ENCODE measurements at places on chromosomes 3 and 15. TPM values are rescaled to one million over a fixed set of nuclear protein-coding genes. Genes with fewer than 3 reads are reported as not detected.

DNAH1 gene
- 13.9 TPM for total RNA-seq

MUC4 gene
- 0.26 TPM for total RNA-seq

MUC13 gene
- total RNA-seq: not detected

CYP1A2 gene
- not detected for total RNA-seq

FAM81A gene
- 2.5 TPM for total RNA-seq

GUCA1C gene
- total RNA-seq: not detected

LSMEM2 gene
- total RNA-seq: not detected

GNAI2 gene
- total RNA-seq: 509 TPM

CSPG4 gene
- total RNA-seq: 0.07 TPM

VPS8 gene
- total RNA-seq: 43.2 TPM

HEXA gene
- total RNA-seq: 92.1 TPM

SIN3A gene
- total RNA-seq: 111 TPM

PSTPIP1 gene
- 157 TPM for total RNA-seq

GALK2 gene
- total RNA-seq: 30.9 TPM

SERINC4 gene
- total RNA-seq: 0.20 TPM

ARHGAP31 gene
- total RNA-seq: 1.4 TPM

COL6A5 gene
- total RNA-seq: not detected

DNA sequence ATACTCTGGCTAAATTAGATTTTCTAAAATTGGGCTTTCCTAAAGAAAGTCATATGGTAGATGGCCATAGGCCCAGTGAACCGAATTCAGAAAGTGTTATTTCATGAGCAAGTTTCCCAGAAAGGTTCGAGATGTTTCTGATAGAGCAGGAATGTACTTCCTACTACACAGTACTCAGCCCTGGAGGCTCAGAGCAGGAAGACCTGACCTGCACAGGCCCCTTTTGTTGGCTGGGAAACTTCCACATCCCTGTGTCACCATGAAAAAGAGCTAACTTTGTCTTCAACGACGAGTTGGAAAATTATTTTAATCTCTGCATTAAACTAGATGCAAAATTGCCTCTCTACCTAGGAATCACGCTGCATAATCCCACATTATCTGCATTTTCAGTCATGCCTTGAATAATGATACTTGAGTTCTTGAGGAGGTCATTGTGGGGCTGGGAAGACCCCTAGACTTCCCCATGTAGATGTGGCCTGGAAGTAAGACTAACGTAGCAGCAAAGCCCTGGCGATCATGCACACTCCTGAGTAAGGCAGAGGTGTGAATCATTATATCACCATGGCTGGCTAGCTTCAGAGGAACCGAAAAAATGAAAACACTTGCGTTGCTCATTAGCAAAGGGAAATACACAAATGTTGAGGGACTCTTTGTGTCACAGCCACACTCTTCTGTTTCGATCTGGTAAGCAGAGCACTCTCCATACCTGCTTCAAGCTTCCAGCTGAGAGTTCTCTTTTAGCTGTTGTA, 47.1 kb downstream of the CMTM7 start:
- peak; percentile 56 for DNase-seq

- no peak for DNase-seq
Measured at GRCh38 chr3:120013481-120013880, 80.8 kb downstream of the GSK3B start.

- no peak for DNase-seq
Measured at GRCh38 chr15:33500432-33501195, 189.8 kb downstream of the RYR3 start.

DNA sequence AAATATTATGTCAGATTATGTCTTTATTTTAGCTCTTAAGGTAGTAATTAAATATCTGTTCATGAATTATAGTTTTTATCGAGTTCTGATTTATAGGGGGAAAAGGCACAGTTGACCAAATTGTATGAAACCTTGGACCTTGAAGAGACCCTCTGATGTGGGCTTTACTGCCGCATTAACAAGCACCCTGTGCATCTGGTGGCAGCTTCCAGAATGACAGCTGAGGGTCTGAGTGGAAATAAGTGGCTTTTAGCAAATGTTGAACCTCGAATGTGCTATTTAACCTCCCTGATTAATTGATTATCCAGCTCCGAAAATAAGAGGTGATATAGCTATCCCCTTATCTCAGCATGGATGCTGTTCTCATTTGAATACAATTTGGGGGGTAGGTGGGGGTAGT, 87.0 kb downstream of the TMEM108 start:
- no peak for DNase-seq

DNA sequence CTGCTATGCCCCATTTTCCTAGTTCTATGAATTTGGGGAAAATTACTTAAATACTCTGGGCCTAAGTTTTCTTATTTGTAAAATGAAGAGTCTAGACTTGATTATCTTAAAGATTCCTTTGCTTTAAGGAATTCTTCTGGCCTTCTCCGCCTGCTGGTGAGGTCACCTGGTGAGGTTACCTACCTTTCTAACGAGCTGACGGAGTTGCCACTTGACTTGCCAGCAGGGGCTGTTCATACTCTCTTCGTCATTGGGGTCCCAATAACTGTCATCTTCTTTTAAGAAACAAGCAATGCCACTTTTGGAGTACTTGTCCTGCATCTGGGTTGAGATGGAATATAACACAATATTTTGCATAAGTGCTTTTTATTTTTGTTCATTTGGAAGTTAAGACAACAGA, 8.6 kb downstream of the TNFSF10 start:
- DNase-seq: no peak

DNA sequence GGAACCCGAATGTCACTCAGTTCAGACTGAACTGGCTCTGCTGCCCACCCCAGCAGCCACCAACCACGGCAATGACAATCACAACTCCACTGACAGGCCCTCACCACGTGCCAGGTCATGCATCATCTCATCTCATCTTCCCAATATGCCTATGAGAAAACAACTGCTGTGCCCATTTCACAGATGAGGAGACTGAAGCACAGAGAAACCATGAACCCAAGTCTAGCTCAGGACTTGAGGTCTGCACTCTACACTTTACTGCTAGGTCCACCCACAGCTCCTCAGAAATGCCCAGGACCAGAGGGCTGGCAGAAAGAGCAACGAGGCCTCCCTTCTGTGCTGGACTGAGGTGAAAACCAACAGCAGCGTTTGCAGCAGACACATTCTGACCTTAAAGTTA, 99.2 kb upstream of the LINGO1 start:
- DNase-seq: no peak

- DNase-seq: no peak
Measured at GRCh38 chr15:80010131-80010673, 39.2 kb upstream of the BCL2A1 start.

- no peak for DNase-seq
Measured at GRCh38 chr15:56168394-56168793, 75.3 kb downstream of the RFX7 start.

DNA sequence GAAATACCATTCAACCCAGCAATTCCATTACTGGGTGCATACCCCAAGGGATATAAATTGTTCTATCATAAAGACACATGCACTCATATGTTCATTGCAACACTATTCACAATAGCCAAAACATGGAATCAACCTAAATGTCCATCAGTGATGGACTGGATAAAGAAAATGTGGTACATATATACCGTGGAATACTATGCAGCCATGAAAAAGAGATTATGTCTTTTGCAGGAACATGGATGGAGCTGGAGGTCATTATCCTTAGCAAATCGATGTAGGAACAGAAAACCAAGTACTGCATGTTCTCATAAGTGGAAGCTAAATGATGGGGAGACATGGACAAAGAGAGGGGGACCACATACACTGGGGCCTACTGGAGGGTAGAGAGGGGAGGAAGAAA, 5.5 kb upstream of the MYRIP start:
- DNase-seq: no peak

GRCh38 chr3:148974726-148975125, 16.6 kb upstream of the GYG1 start:
- DNase-seq: no peak

DNA sequence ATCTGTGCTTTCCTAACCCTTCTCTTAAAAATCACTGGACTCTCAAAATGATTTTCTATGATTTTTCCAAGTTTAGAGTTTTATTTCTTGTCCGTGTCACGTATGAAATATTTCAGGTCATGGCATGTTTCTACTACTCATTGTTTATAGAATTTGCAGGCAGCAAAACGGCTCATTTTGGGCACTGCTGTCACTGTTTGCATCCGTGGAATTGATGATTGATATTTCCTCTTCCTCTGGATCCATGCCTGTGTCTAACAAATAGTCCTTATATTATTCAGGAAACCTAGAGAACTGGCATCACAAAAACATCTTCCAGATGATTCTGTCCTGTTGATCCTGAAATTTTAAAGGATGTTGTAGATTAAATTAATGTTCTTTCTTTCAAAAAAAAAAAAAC, 47.6 kb downstream of the LARS2 start:
- no peak for DNase-seq

- DNase-seq: no peak
Measured at GRCh38 chr15:48144889-48145288, 24.1 kb downstream of the SLC24A5 start.

DNA sequence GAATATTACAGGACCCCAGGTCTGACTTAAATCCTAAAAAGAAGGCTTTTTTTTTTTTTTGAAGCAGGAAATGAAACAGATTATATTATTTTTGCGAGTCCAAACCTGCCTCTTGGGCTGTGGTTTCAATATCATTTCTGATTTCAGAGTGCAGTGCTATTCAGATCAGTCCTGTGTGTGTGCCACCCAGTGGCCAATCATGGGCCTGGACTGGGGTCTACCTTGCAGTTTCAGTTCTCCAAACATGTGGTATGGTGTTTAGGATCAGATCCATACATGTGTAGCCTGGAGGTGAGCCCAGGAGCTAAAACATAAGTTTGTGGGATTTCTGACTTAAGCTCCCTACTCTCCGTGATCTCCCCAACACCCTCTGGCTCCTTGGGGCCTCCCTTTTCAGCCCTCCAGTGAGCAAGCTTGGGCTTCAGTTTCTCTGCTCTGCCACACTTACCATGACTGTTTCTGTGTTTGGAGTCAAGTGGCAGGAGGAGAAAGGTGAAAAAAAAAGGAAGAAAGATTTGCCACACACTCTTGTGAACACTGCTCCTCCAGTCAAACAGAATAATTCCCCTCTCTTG, 12.1 kb upstream of the THSD4 start:
- DNase-seq: no peak

DNA sequence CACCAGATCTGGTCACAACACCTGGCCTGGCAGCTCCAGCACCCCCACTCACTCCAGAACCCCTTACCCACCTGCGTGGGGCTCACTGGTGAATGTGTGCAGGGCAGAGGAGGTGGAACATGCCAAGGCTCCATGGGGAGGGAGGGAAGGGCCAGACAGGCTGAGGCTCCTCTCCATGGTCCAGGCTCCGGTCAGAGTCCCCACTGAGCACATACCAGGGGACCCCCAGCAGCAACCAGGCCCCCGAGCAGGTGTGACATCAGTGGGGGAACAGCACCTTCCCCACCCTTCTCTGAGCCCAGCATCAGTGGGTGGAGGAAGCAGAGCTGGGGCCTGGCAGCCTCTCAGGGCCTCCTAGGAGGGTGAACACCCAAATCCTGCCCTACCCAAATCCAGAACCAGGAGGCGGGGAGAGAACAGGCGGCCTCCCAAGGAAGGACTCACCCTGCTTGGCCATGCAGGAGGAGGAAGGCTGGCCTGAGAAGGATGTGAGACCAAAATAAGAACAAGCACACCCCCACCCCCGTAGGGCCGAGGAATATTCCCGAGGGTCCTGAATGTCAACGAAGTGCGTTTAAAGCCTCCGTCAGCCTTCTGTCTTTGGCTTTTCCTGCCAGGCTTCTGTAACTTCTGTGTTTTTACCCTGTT, 1.1 kb upstream of the GP9 start:
- no peak for DNase-seq

DNA sequence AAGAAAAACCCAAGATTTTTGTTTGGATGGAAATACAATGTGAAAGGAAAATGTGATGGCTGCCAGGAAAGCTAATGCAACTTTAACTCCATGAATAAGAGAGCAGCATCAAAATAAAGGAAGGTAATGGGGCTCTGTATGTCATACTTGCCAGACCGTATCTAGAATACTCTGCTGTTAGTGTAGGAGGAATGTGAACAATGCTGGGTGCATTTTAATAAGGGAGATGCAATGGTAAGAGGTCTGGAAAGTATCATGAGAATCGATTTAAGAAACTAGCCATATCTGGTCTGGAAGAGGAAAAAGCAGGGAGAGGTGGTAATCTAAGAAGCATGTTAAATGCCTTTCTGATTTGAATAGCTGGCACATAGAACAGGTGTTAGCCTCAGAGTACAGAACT, 239.6 kb downstream of the GBE1 start:
- DNase-seq: no peak

- peak; percentile 61 for DNase-seq
Measured at GRCh38 chr15:80970018-80970657, 19.5 kb downstream of the MESD start.

GRCh38 chr3:115728013-115728412, 104.7 kb downstream of the GAP43 start:
- no peak for DNase-seq

DNA sequence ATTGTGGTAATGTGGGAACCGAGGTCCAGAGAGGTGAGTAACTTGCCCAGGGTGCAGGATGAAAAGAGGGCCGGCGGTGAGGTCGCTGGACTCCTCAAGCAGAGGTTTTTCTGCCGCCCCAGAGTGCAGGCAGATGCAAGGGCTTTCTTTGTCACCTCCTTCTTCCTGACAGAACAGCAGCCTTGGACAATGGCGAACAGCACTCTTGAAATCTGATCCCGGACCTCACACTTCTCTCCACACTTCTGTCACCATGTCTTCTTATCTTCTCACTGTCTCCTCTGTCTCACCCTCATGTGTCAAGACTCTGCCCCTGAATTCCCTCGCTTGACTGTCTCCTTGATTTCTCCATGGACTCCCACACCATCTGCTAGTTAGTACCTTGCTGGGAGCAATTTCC, 15.4 kb upstream of the VPS8 start:
- no peak for DNase-seq

- DNase-seq: no peak
Measured at GRCh38 chr15:72965671-72966070, 86.6 kb upstream of the NEO1 start.

DNA sequence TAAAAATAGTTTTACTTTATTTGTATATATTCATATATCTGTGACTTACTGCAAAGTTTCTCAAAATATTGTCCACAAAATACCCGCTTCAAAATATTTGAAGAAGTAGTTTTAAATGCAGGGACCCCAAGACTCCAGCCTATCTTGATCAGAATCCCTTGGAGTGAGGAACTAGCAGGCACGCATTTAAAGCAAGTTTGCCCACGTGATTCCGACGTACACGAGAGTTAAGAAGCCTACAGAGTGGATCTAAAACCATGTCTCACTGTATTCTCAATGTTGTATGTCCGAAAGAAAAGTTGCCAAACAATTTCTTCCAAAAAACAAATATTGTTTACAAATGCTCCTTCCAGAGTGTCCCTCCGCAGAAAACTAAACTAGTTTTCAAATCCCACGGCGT, 1.7 kb downstream of the GABRB3 start:
- no peak for DNase-seq

GRCh38 chr15:94848054-94848453, 616.7 kb downstream of the MCTP2 start:
- no peak for DNase-seq

Measured in activated CD8-positive, alpha-beta memory T cell treated with anti-CD3 and anti-CD28 coated beads, Interleukin-2, amount 10 ng/mL, durations not matched to agents 7 days and 5 days (primary cell).